ENCODE measurements at places on chromosomes 7 and 10.
A peak's percentile ranks its signal among the peaks of the same experiment; 100 is the strongest.

GRCh38 chr7:16684935-16685334, 39.0 kb downstream of the BZW2 start:
- DNase-seq = no peak

DNA sequence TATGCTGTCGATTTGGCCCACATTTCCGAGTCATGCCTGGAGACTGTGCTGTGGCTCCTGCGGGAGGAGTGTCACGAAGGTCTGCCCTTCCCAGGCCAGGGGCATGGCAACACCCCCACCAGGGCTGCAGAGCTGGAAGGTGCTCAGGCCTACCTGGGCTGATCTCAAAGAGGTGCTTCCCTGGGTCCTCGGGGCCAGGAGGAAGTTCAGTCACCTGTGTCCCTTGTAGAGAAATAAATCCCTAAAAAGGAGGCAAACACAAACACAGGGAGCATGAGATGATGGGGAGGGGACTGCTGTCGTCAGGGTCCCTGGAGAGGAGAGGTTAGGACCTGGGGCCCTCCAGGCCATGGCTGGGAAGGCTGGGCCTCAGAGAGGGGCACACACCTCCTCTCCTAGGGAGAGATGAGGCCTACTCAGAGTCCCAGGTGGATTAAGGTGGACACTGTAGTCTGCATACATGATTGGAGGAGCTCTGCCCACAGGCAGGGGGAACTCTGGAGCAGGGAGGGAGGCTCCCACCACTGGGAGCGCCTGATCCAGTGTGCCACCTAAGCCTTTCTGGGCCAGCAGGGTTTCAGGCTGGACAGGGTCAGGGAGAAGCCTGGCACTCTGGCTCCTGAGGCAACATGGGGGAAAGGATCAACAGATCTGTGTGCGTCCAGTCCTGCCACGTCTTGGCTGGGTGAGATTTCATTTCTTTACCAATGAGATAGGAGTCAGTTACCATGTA, 49.4 kb downstream of the ARHGAP22 start:
- peak; percentile 61 for DNase-seq

DNA sequence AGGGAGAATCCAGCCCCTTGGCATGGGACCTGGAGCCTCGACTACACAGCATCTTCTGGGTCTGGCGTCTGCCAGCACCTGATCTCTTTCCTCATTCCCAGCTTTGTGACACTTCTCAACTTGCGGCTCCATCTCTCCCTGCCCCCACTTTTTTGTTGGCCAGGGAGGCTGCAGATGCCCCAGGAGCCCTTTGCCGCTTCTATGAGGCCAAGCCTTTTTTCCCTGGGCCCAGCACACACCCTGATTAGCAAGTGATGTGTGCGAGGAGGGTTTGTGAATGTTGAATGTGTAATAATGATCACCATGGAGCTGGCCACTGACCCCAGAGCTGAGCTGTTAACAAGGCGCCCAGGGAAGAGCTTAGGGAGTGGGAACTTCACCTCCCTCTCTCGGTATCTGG, 4.4 kb downstream of the EVX1 start:
- no peak for DNase-seq

DNA sequence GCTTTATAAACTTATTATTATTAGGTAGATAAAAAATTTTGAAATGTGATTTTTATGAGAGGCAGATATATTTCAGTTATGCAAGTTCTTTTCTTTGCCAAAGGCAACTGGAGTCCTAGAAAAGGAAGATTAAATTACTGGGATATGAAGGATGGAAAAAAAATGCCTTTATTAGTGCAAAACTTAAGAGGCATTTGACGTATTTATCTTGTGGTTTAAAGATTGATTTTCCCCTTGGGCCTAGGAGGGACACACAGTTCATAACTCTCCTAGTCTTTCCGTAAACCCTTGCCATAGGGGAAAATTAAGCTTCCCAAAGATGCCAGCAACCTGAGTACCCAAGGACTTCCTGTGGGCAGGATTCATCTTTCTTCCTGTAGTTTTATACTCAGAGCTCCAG, 3.1 kb upstream of the STEAP4 start:
- DNase-seq = no peak

DNA sequence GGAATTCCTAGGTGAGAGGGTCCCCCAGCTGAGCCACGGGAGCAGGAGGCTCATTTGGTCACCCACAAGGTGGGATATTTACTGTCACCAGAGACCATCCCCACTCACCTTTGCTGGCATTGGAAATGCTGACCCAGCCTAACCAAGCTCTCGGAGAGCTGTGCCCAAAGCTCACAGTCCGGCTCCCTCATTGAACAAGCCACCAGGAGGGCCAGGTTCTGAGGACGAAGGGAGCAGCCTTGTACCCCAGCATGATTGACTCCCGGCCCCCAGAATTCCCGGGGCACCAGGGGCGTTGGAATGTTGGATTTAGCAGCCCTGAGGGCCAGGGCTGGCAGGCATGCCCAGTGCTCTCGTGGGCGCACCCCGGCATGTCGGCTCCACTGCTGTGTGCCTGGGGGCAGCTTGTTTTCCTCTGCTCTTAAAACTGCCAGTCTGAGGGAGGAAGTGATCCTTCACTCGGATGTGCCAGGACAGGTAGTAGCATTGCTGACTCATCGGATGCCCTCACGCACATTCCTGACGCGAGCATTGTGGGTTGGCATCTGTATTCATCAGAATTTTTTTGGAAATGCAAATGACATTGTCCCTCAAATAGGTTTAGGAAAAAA, 23.3 kb downstream of the CLIP2 start:
- peak; percentile 59 for DNase-seq

GRCh38 chr7:127478024-127478355, 85.5 kb upstream of the ZNF800 start:
- DNase-seq = no peak

- DNase-seq = peak; percentile 87
Observed at GRCh38 chr10:71766717-71767419, 6.5 kb downstream of the VSIR start.

Measured in lower leg skin (tissue), 4 donors.